Bronchial smooth muscle cell (primary cell): ENCODE measurements at places on chromosomes 6 and 20. TPM values are rescaled to one million over a fixed set of nuclear protein-coding genes. Genes with fewer than 3 reads are reported as not detected.

ADGB gene
- not detected in 2 replicates for total RNA-seq

MYH7B gene
- total RNA-seq: 0.16 and 0.26 TPM in 2 replicates

BTNL2 gene
- total RNA-seq: not detected in 2 replicates

AGPAT4 gene
- 6.4 and 10.2 TPM in 2 replicates for total RNA-seq
